Right lobe of liver (tissue), 6 donors: ENCODE measurements at places on chromosomes 4 and X.

GRCh38 chrX:6227453-6227835 lies 1.2 kb downstream of the NLGN4X start:
- DNase-seq, result no peak
- H3K36me3 ChIP-seq, result no peaks in the 10 kb centered on the region
- peaks cover 14% of the 10 kb centered on the region for H3K27me3 ChIP-seq
- H3K4me1 ChIP-seq, result no peaks in the 10 kb centered on the region
- no peak overlapping the region for H3K4me3 ChIP-seq

DNA sequence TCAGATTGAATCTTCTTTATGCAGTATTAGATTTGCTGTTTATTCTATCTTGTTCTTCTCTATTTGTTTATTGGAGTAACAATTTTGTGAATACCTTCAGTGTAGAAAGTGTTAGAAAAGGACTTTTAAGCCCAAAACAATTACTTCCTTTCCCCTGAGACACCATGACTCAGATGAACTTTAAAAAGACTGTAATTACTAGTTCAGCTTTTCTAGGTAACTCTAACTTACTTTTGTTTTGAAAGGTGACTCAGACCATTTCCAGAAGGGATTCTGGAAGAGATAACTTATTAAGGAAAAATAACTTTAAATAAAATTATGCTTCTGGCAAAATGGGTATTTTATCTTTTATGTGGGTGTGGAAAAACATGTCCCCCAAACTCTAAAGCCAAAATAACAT lies 561.5 kb upstream of the PCDH10 start:
- H3K27ac ChIP-seq, result no peak overlapping the region
- H3K36me3 ChIP-seq, result no peaks in the 10 kb centered on the region
- DNase-seq, result no peak
- H3K4me3 ChIP-seq, result no peak overlapping the region

DNA sequence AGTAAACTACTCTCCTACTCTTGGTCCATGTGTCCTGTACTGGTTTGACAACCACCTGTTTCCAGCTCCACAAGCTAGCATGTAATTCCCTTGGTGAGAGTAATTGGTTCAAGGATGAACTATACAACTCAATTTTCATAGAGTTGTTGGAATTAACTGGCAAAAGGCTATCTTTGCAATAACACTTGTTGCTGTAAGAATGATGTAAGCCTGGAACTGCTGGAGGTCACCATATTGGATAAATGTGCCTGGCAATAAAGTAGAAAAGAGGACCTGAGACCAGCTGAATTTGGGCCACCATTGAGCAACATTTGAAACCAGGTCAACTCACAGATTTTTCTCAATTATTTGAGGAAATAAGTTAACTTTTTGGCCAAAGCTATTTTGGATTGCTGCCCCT lies 175.5 kb downstream of the CAMK2D start:
- H3K4me3 ChIP-seq, result no peak overlapping the region
- DNase-seq, result no peak
- no peak overlapping the region for H3K27ac ChIP-seq
- no peaks in the 10 kb centered on the region for H3K36me3 ChIP-seq
- H3K4me1 ChIP-seq, result no peaks in the 10 kb centered on the region
- H3K27me3 ChIP-seq, result no peaks in the 10 kb centered on the region

- H3K4me1 ChIP-seq, result no peaks in the 10 kb centered on the region
- no peaks in the 10 kb centered on the region for H3K36me3 ChIP-seq
- DNase-seq, result no peak
- no peak overlapping the region for H3K4me3 ChIP-seq
- no peak overlapping the region for H3K27ac ChIP-seq
Measured at GRCh38 chr4:76504613-76505465, 69.8 kb downstream of the SHROOM3 start.

DNA sequence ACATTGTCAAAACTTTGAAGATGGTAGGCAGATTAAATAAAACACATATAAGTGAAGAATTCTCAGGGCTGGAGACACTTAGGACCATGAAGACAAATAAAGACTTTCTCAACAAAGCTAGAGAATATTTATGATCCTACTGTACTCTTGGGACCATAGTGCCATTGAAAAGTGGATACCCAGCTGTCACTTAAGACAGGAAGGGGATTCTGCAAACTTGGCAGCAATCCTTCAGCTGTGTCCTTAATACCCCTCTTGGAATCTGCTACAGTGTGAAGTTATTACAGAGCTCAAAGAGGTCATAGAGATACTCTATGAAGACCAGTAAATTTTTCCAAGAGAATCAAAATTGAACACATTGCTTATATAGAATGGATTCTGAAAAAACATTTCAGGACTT lies 24.3 kb downstream of the PDE5A start:
- DNase-seq, result no peak
- no peak overlapping the region for H3K4me3 ChIP-seq
- no peaks in the 10 kb centered on the region for H3K4me1 ChIP-seq

DNA sequence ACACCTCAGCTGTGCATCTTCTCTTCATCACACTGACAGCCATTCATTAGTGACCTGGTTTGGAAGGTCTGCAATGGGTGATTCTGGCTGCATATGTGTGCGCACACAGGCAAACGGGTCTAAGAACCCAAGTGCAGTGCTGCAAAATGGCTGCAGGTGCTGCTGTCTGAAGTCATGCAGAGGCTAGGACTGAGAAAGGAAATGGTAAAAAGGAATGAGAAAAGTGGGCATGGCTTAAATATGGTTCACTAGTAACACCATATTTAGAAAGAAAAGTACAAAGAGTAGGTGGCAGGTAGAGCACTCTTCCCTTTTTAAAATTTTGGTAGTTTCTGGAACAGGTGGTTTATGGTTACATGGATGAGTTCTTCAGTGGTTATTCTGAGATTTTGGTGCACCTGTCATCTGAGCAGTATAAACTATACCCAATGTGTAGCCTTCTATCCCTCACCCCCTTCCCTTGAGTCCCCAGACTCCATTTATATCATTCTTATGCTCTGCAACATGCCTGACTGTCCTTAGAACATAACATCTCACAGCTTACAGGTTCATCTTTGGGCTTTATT lies 78.4 kb downstream of the CCNG2 start:
- no peak overlapping the region for H3K27ac ChIP-seq
- H3K27me3 ChIP-seq, result no peaks in the 10 kb centered on the region
- DNase-seq, result no peak
- no peaks in the 10 kb centered on the region for H3K36me3 ChIP-seq
- H3K4me1 ChIP-seq, result no peaks in the 10 kb centered on the region
- H3K4me3 ChIP-seq, result no peak overlapping the region

DNA sequence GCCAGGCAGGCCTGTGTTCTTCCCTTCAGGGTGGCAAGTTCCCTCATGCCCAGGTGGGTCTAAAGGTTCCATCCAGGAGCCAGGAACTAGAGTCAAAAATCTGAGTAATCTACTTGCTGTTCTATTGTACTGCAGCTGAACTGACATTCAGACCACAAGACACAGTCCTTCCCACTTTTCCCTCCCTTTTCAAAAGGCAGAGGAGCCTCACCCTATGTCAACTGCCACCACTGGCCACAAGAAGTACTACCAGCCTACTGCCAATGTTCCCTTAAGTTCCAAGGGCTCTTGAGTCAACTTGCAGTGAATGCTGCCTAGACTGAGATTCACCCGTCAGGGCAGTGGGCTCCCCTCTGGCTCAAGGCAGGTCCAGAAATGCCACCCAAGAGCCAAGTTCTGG lies 133.5 kb downstream of the FAM47B start:
- no peak overlapping the region for H3K4me3 ChIP-seq
- no peak for DNase-seq
- H3K27ac ChIP-seq, result no peak overlapping the region
- H3K4me1 ChIP-seq, result no peaks in the 10 kb centered on the region

- peaks cover 2% of the 10 kb centered on the region for H3K36me3 ChIP-seq
- no peak overlapping the region for H3K4me3 ChIP-seq
- DNase-seq, result no peak
- H3K27ac ChIP-seq, result no peak overlapping the region
- no peaks in the 10 kb centered on the region for H3K27me3 ChIP-seq
Measured at GRCh38 chr4:140661550-140661949, 92.8 kb upstream of the UCP1 start.
